Upper lobe of right lung (tissue), 1 donor: ENCODE measurements at places on chromosomes 7 and 10. TPM values are rescaled to one million over a fixed set of nuclear protein-coding genes. Genes with fewer than 3 reads are reported as not detected.

DNA sequence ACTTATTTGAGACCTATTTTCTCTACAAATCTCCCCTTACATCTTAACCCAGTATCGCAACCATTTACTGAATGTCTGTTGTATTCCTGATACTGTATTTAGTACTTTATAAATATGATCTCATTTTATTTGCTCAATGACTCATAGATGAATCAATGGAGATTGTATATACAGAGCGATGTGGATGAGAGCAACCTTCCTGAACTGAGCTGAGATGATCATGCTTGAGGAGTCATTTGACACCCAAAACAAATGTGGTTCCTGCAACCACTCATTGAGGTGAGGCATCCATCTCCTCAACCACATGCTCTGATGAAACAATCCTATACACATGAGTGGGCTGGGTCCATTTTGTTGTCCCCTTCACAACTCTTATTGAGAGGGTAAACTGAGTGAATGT is 250.0 kb downstream of the CDC14C start:
- H3K36me3 ChIP-seq, result no peaks in the 10 kb centered on the region
- H3K4me1 ChIP-seq, result no peaks in the 10 kb centered on the region
- no peaks in the 10 kb centered on the region for H3K27me3 ChIP-seq
- DNase-seq, result no peak
- no peak overlapping the region for H3K27ac ChIP-seq

GRCh38 chr7:75842836-75843446 is 29.3 kb upstream of the CCL24 start:
- H3K27ac ChIP-seq, result peak overlapping the region; percentile 71
- H3K4me3 ChIP-seq, result peak overlapping the region; percentile 10
- no peaks in the 10 kb centered on the region for H3K36me3 ChIP-seq
- H3K27me3 ChIP-seq, result no peaks in the 10 kb centered on the region
- DNase-seq, result no peak
- H3K4me1 ChIP-seq, result peaks cover 13% of the 10 kb centered on the region

DNA sequence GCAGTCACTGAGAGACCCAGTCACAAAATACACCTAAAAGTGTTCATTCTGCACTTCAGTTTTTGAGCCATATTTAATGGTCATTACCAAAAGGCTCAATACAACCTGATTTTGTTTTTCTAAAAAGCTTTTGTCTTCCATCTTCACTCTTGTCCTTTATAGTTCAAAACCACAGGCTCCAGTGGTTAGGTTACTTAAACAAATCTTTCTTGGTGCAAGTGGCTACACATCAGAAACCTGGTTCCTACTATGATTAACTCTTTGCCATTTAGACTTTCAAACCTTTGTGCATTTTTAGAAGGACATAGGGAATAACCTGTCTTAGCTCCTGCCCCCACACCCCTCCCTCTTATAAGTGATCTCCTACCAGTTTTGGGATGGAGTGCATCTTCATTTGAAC is 135.8 kb downstream of the STRA8 start:
- no peak for DNase-seq
- no peaks in the 10 kb centered on the region for H3K4me1 ChIP-seq
- no peak overlapping the region for H3K4me3 ChIP-seq
- no peaks in the 10 kb centered on the region for H3K27me3 ChIP-seq
- H3K27ac ChIP-seq, result no peak overlapping the region
- no peaks in the 10 kb centered on the region for H3K36me3 ChIP-seq

GRCh38 chr7:128099204-128099671 is 68.0 kb upstream of the LRRC4 start:
- no peak for DNase-seq
- no peak overlapping the region for H3K27ac ChIP-seq
- H3K4me1 ChIP-seq, result peaks cover 4% of the 10 kb centered on the region
- H3K4me3 ChIP-seq, result no peak overlapping the region
- H3K36me3 ChIP-seq, result peaks cover 6% of the 10 kb centered on the region

DNA sequence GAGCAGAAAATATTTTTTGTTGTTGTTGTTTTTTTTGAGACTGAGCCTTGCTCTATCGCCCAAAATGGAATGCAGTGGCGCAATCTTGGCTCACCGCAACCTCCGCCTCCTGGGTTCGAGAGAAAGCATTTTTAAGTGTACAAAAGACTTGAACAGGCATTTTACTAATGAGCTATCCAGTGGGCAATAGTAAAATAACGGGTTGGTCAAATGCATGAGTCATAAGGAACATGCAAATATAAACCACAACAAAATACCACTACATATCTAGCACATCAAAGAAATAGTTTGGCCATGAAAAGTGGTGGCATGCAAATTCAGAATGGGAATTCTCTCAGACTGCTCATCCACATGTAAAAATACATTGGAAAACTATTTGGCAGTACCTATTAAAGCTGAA is 71.7 kb upstream of the TMEM106B start:
- H3K27me3 ChIP-seq, result no peaks in the 10 kb centered on the region
- no peak for DNase-seq
- H3K4me1 ChIP-seq, result no peaks in the 10 kb centered on the region
- H3K27ac ChIP-seq, result no peak overlapping the region

- no peaks in the 10 kb centered on the region for H3K27me3 ChIP-seq
- no peak overlapping the region for H3K4me3 ChIP-seq
- no peak overlapping the region for H3K27ac ChIP-seq
- peaks cover 45% of the 10 kb centered on the region for H3K36me3 ChIP-seq
These were observed 2.4 kb downstream of the TCTN3 start for GRCh38 chr10:95691281-95691680.

- peaks cover 55% of the 10 kb centered on the region for H3K4me1 ChIP-seq
- peak overlapping the region; percentile 48 for H3K27ac ChIP-seq
- H3K27me3 ChIP-seq, result no peaks in the 10 kb centered on the region
- no peak for DNase-seq
- H3K36me3 ChIP-seq, result no peaks in the 10 kb centered on the region
These were observed 133.7 kb upstream of the NAMPT start for GRCh38 chr7:106418526-106418925.

DNA sequence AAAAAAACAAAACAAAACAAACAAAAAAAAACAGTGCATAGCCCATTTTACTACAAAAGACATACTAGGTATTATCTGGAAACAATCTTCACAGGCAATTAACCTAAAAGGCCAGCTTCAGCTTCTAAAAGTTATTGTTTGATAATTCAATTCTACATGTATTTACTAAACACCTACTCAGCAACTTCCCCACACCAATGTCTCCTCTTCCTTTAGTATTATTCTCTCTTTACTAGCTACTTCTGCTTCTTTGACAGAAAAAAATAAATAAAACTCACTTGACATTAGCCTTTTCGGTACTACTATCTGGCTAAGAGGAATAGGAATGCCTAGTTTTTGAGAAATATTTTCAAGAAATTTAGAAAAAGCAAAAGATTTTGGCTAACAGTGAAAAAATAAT is 2.8 kb downstream of the TM9SF3 start:
- H3K27ac ChIP-seq, result no peak overlapping the region
- peaks cover 61% of the 10 kb centered on the region for H3K4me1 ChIP-seq
- H3K27me3 ChIP-seq, result no peaks in the 10 kb centered on the region
- no peak for DNase-seq

DNA sequence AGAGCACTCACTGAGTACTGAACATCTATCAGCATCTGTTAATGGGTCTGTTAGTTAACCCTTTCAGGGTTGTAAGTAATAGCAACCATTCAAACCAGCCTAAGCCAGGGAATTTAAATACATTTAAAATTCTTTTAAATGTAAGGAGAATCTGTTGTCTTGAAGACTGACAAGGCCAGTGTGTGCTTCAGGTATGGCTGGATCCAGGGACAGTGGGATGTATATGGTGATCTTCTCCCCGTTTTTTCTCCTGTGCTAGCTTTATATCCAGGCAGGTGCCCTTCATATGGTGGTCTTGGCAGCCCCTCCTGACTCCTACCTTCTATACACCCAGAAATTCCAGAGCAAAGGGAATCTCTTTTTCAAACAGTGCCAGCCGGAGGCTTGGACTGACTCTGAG is 46.6 kb upstream of the DAGLB start:
- H3K27me3 ChIP-seq, result no peaks in the 10 kb centered on the region
- DNase-seq, result no peak
- H3K4me1 ChIP-seq, result no peaks in the 10 kb centered on the region
- no peaks in the 10 kb centered on the region for H3K36me3 ChIP-seq

DNA sequence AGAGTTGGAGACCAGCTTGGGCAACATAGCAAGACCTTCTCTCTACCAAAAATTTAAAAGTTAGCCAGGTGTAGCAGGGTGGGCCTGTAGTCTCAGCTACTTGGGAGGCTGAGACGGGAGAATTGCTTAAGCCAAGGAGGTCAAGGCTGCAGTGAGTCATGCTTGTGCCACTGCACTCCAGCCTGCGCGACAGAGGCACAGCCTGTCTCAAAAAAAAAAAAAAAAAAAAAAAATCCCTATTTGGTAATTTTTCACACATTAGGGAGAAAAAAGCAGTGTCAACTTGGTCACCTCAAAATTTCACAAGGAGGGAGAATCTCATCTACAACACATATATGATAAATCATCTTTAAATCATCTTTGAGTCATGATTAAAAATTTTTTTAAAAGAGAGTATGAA is 6.4 kb upstream of the ZNF398 start:
- no peak overlapping the region for H3K4me3 ChIP-seq
- H3K36me3 ChIP-seq, result no peaks in the 10 kb centered on the region
- H3K4me1 ChIP-seq, result peaks cover 7% of the 10 kb centered on the region
- H3K27me3 ChIP-seq, result no peaks in the 10 kb centered on the region
- no peak overlapping the region for H3K27ac ChIP-seq
- DNase-seq, result no peak

DNA sequence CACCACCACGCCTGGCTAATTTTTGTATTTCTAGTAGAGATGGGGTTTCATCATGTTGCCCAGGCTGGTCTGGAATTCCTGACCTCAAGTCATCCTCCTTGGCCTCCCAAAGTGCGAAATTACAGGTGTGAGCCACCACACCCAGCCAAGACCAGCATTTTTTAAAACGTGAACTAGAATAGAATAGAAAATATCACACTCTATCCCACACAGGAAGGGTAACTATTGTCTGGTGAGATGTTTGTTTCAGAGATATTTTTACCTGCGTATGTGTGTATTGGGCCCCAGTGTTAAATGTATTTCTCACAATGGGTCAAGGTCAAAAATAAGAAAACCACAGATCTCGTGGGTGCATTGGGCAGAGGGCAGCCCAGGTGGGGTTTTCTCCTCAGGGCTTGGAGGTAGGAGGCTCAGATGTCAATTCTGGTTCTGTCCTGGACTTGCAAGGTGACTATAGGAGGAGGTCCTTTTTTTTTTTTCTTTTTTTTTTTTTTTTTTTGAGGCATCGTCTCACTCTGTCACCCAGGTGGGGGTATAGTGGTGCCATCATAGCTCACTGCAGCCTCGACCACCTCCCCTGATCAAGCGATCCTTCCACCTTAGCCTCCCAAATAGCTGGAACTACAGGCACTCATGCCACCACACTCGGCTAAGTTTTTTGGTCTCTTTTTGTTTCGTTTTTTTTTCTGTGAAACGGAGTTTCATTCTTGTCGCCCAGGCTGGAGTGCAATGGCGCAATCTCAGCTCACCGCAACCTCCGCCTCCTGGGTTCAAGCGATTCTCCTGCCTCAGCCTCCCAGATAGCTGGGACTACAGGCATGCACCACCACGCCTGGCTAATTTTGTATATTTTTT is 19.0 kb downstream of the SH2B2 start:
- H3K4me3 ChIP-seq, result no peak overlapping the region
- H3K4me1 ChIP-seq, result peaks cover 19% of the 10 kb centered on the region
- no peak for DNase-seq
- no peaks in the 10 kb centered on the region for H3K27me3 ChIP-seq

DNA sequence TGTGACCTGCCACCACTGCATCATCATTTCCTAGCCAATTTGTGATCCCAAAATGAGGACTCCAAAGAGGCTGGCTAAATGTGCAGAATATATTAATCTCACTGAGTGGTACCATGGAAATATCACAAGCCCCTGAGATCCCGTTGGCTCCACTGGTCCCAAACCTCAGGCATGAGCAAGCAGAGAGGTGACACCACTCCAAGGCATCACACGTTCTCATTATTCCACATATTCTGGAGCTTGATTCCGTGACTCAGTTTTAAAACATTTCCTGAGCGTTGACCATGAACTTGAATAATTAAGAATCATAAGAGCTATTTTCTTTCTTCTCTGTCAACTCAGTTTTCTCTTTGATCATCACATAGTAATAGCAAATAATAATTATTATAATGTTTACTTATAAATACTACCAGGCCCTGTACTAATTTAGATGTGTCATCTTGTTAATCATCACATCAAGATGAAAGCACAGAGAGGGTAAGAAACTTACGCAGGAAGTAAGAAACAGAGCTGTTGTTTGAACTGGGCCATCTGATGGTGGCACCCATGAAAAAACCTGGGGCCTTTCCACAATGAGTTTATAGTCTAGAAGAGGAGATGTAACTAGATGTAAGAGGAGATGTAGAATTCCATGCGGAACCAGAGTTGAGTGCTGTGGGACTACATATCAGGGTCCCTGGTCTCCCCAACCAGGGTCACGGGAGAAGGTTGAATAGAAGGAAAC is 3.5 kb downstream of the APBB1IP start:
- no peaks in the 10 kb centered on the region for H3K27me3 ChIP-seq
- H3K4me3 ChIP-seq, result no peak overlapping the region
- no peak for DNase-seq
- H3K4me1 ChIP-seq, result peaks cover 6% of the 10 kb centered on the region
- H3K36me3 ChIP-seq, result no peaks in the 10 kb centered on the region

DNA sequence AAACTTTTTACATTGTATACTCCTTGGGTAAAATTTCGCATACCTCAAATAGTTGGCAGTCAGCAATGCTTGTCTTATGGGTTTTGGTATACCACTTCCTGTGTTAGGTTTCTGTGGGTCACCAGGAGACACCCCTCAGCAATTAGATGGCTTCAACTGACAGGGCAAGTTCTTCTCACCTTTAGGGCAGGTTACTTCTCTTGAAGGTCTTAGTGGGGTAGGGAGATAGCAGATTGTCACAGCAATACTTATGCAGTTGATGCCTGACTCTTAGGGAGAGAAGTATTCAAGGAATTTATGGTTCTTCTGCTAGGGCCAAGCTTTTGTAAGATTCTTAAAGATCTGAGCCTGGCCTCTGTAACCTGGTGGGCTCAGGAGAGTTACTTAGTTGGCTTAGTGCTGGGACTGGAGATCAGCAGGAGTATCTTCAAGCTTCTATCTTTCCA is 42.9 kb downstream of the MKLN1 start:
- peaks cover 14% of the 10 kb centered on the region for H3K4me1 ChIP-seq
- H3K27me3 ChIP-seq, result no peaks in the 10 kb centered on the region
- H3K27ac ChIP-seq, result no peak overlapping the region

DNA sequence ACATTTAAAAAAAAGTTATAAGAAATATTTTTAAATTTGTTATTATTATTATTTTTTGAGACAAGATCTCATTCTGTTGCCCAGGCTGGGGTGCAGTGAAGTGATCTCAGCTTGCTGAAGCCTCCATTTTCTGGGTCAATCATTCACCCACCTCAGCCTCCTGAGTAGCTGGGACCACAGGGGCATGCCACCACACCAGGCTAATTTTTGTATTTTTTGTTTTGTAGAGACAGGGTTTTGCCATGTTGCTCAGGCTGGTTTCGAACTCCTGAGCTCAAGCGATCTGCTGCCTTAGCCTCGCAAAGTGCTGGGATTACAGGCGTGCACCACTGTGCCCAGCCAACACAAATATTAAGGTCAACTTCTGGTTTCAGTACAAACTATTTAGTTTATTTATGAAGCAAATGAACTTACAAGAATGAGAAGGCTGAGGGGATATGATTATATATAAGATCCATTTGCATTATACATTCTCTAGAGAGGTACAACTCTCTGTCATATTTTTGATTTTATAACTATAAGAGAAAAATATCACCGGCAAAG is 45.9 kb upstream of the FAM133B start:
- no peak overlapping the region for H3K4me3 ChIP-seq
- no peaks in the 10 kb centered on the region for H3K36me3 ChIP-seq
- H3K27me3 ChIP-seq, result no peaks in the 10 kb centered on the region
- peaks cover 25% of the 10 kb centered on the region for H3K4me1 ChIP-seq

The OR2A5 gene
- not detected for total RNA-seq

The EPHA1 gene
- 13.9 TPM for total RNA-seq

The SLC12A9 gene
- total RNA-seq, result 39.2 TPM

The OPN4 gene
- total RNA-seq, result not detected
